ENCODE measurements at places on chromosomes 11 and 22. TPM values are rescaled to one million over a fixed set of nuclear protein-coding genes. Genes with fewer than 3 reads are reported as not detected.

SC5D gene
- 89.3 TPM for total RNA-seq

CLCF1 gene
- 3.2 TPM for total RNA-seq

SNX19 gene
- 34.9 TPM for total RNA-seq

LRRC32 gene
- total RNA-seq = 0.07 TPM

CBLIF gene
- total RNA-seq = not detected

HMBS gene
- total RNA-seq = 18.4 TPM

PLAAT4 gene
- 8.6 TPM for total RNA-seq

ADM gene
- total RNA-seq = 127 TPM

NPAS4 gene
- not detected for total RNA-seq

HTR3B gene
- total RNA-seq = not detected

TAF10 gene
- 27.2 TPM for total RNA-seq

DDTL gene
- 1.7 TPM for total RNA-seq

PITPNM1 gene
- 32.5 TPM for total RNA-seq

PGA4 gene
- total RNA-seq = not detected

IL18BP gene
- 0.68 TPM for total RNA-seq

SEPTIN5 gene
- total RNA-seq = 4.4 TPM

OR4C45 gene
- not detected for total RNA-seq

SLC22A6 gene
- not detected for total RNA-seq

PDGFB gene
- total RNA-seq = 3.8 TPM

GSTT2B gene
- 0.34 TPM for total RNA-seq

APLNR gene
- total RNA-seq = not detected

PANX3 gene
- total RNA-seq = not detected

OR2D2 gene
- under 0.01 TPM for total RNA-seq

TLCD5 gene
- total RNA-seq = 1.4 TPM

TIMP3 gene
- 23.9 TPM for total RNA-seq

RHOD gene
- 199 TPM for total RNA-seq

INTS4 gene
- total RNA-seq = 25.9 TPM

KIRREL3 gene
- total RNA-seq = not detected

MAML2 gene
- 6.8 TPM for total RNA-seq

GGT1 gene
- total RNA-seq = 7.3 TPM

DNAJB13 gene
- 0.43 TPM for total RNA-seq

SLC22A9 gene
- total RNA-seq = not detected

CCDC82 gene
- 6.2 TPM for total RNA-seq

DDB1 gene
- 186 TPM for total RNA-seq

PATE4 gene
- not detected for total RNA-seq

IFITM1 gene
- 7.9 TPM for total RNA-seq

GPHA2 gene
- total RNA-seq = not detected

ANGPTL5 gene
- total RNA-seq = not detected

TRIM51 gene
- total RNA-seq = not detected

All from nasal cavity respiratory epithelium epithelial cell of viscerocranial mucosa (primary cell).